Astrocyte (in vitro differentiated cells and primary cell): ENCODE measurements at places on chromosomes 5 and 9.

DNA sequence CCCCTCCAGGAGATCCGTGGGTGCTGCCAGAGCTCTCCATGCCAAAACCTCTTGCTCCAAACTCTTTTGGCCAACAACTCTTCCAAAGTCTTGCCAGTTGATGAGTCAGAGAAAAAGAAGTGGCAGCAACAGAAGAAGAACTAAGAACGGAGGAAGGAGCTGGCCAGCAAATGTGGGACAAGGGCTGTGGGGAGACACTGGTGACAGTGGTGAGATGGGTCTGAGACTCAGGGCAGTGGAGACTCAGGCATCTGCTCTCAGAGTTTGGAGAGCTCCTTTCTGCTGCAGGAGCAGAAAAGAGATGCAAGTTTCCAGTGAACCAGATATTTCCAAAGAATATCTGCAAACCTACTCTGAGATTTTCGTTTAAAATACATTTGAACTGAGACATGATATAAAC is 92.3 kb upstream of the SEMA6A start:
- H3K27me3 ChIP-seq = no peaks in the 10 kb centered on the region
- no peak overlapping the region for H3K27ac ChIP-seq
- no peaks in the 10 kb centered on the region for H3K4me1 ChIP-seq
- no peaks in the 10 kb centered on the region for H3K36me3 ChIP-seq
- DNase-seq = no peak

DNA sequence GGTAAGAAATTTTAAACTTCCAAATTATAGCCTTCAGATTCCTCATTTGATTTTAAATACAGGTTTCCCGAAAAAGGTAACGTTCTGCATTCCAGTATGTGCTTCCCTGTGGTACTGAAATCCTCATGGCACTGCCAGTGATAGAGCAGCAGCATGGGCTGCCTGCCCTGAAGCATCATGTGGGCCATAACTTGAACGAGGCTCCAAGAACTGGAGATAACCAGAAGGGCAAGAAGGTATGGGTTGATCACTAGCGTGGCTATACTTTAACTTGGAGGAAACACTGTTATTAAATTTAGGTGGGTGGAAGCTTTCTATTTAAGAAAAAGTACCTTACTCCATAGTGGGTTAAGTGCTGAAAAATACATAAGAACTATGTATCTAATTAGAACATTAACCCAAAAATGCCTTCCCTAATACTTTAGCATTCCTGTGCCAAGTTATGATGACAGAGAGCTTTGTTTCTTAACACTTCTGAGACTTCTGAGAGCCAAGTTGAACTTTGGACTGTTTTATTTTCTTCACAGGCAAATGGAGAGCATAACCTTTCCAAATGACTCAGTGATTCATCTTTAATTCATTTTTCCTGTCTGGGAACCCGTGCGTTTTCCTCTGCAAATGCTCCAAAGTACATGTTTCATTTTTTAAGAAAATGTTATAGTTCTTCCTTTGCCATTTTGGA is 191.5 kb upstream of the GNA14 start:
- H3K27ac ChIP-seq = peak overlapping the region; percentile 35
- peaks cover 18% of the 10 kb centered on the region for H3K4me1 ChIP-seq
- H3K27me3 ChIP-seq = no peaks in the 10 kb centered on the region

GRCh38 chr9:105921057-105921726 is 226.9 kb downstream of the TMEM38B start:
- no peak overlapping the region for H3K4me3 ChIP-seq
- H3K4me1 ChIP-seq = no peaks in the 10 kb centered on the region
- no peak overlapping the region for H3K27ac ChIP-seq
- H3K36me3 ChIP-seq = no peaks in the 10 kb centered on the region
- H3K27me3 ChIP-seq = no peaks in the 10 kb centered on the region

DNA sequence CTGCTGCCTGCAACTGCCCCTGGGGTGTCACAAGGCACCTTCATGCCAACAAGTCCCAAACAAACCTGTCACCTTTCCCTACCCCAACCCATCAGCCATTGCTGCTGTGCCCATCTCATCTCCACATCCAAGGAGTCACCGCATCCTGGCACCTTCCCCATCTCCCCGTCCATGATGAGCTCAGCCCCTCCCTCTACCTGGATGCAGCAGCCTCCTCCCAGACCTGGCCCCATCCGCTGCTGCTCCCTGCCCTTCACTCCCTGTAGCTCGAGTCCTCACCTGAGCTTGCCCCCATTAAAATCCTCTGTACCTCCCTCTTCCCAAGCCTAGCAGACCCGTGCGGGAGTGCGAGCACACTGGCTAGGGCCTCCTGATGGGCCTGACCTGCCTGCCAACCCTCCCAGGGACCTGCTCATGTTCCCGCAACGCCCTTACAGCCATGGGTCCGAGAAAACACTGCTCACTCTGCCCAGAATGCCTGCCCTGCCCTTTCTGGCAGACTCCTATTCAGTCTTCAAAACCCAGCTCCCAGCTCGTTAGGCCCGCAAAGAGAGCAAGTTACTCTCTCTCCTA is 110.6 kb downstream of the ADAMTS2 start:
- DNase-seq = no peak
- no peak overlapping the region for H3K27ac ChIP-seq
- H3K27me3 ChIP-seq = no peaks in the 10 kb centered on the region
- H3K4me1 ChIP-seq = no peaks in the 10 kb centered on the region

DNA sequence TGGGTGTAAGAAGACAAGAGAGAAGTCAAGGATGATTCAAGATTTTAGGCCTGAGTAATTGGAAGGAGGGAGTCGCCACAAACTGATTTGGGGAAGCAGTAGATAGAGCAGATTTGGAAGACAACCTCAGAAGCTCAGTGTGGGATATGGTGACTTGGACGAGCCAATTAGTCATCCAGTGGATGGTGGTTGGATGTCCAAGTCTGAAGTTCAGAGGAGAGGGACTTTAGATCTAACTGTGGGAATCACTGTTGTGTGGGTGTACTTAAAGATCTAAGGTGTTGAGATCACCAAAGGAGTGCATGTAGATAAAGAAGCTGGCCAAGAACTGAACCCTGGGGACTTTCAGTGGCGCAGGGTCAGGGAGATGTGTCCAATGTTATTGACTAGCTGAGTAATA is 2.2 kb downstream of the IDNK start:
- H3K4me3 ChIP-seq = no peak overlapping the region
- H3K27me3 ChIP-seq = no peaks in the 10 kb centered on the region
- no peak for DNase-seq
- no peaks in the 10 kb centered on the region for H3K4me1 ChIP-seq
- H3K36me3 ChIP-seq = no peaks in the 10 kb centered on the region

DNA sequence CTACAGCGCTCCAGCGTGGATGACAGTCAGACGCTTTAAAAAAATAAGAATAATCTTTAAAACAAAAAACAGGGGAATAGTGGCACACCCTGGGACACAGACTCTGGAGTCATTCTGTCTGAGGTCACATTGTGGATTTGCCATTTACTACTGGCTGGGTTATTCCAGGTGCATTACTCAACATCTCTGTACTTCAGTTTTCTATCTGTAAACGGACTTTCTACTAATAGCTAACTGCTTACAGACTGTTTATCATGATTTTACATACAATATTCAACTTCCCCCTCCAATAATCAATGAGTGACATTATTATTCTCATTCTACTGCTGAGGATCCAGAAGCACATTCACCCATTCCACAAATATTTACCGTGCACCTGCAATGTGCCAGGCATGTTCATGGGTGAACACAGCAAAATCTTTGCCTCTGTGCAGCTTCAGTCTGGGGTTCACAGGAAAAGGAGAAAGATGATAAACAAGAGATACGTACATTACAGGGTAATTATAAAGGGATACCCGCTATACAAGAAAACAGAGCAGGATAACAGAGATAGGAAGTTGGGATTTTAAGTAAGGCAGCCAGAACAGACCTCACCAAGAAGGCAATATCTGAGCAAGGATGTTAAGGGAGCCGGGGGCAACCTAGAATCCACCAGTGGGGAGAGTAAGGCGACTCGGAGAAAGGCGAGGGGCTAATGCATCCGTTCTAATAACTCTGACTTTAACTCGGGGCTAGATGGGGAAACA is 984 bp upstream of the RAD23B start:
- no peaks in the 10 kb centered on the region for H3K27me3 ChIP-seq
- no peaks in the 10 kb centered on the region for H3K36me3 ChIP-seq
- peaks cover 12% of the 10 kb centered on the region for H3K4me1 ChIP-seq
- no peak for DNase-seq
- peak overlapping the region; percentile 75 for H3K4me3 ChIP-seq

DNA sequence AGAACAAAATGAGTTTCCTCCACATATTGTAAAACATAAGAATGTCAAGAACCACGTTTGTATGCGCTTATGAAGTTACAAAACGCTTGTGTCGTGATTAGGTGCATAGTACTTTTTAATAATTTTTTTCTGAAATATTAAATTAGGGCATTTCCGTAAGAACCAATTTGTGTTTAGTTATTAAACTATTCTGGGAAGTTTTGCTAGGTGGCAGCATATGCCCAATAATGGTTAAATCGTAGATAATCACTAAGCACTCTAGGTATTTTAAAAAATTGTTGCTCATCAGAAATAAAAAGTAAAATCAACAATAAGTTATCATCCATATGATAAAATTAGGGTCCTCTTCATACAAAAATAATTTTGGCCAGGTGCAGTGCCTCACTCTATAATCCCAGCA is 5.4 kb downstream of the SRFBP1 start:
- no peak overlapping the region for H3K4me3 ChIP-seq
- H3K36me3 ChIP-seq = no peaks in the 10 kb centered on the region
- H3K27me3 ChIP-seq = no peaks in the 10 kb centered on the region
- no peak for DNase-seq
- peaks cover 34% of the 10 kb centered on the region for H3K4me1 ChIP-seq

DNA sequence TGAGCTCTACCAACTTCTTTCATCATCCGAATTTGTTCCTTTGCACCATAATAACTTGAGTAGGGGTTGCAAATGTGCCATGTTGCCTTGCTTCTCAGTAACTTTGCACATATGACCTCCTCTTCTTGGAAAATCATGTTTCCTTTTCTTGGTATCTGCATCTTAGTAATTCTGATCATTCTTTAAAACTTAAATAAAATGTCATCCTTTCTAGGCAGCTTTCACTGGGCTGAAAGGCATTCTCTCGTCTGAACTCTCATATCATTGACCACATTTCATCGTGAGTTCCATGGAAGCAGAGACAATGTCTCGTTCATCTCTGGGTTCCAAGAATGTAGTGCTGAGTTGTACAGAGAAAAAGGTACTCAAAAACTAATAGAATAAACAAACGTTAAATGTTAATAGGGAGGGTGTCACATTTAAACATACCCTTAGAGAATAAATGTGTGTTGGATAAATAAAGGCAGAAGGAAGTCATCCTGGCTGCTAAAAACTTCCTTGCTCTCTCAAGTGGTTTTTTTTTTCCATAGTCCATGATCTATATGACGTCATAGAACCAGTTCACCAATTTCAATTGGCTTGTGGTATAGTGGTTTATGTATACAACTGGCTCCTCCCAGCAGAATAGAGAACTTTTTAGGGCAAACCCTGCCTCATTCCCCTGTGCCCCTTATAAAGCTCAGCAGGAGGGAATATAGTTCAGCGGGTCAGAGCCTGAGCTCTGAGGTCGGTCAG is 218.1 kb upstream of the TRIM32 start:
- DNase-seq = no peak
- no peak overlapping the region for H3K4me3 ChIP-seq
- peaks cover 4% of the 10 kb centered on the region for H3K27me3 ChIP-seq
- H3K36me3 ChIP-seq = no peaks in the 10 kb centered on the region

DNA sequence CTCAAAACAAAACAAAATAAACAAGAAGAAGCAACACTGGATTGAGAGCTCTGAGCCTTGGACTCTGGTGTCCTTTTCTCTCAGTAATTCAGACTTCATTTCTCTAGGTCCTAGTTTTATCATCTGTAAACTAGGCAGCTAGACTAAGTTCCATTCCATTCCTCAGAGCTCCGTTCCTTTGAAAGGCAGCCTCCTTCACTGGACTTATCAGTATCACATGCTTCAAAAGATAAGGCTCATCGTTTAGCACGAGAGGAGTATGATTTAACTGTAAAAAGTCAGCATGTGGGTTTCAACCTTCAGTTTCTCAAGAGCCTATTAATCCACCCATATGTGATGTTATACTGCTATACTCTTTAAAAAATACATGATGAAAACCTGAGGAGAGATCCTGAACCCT is 1.6 kb downstream of the ATP10B start:
- H3K4me1 ChIP-seq = no peaks in the 10 kb centered on the region
- DNase-seq = no peak
- no peak overlapping the region for H3K4me3 ChIP-seq
- H3K27ac ChIP-seq = no peak overlapping the region

GRCh38 chr5:6803981-6804550 is 90.8 kb downstream of the TENT4A start:
- H3K4me3 ChIP-seq = no peak overlapping the region
- H3K4me1 ChIP-seq = no peaks in the 10 kb centered on the region
- no peak overlapping the region for H3K27ac ChIP-seq
- DNase-seq = no peak

- no peaks in the 10 kb centered on the region for H3K27me3 ChIP-seq
- no peak overlapping the region for H3K27ac ChIP-seq
- no peaks in the 10 kb centered on the region for H3K4me1 ChIP-seq
- DNase-seq = no peak
Measured at GRCh38 chr9:9847750-9848149, 765.1 kb downstream of the PTPRD start.

GRCh38 chr9:131621551-131622358 is 76.4 kb downstream of the PRRT1B start:
- H3K27ac ChIP-seq = no peak overlapping the region
- no peaks in the 10 kb centered on the region for H3K27me3 ChIP-seq
- peaks cover 14% of the 10 kb centered on the region for H3K4me1 ChIP-seq
- H3K36me3 ChIP-seq = peaks cover 9% of the 10 kb centered on the region
- no peak overlapping the region for H3K4me3 ChIP-seq

DNA sequence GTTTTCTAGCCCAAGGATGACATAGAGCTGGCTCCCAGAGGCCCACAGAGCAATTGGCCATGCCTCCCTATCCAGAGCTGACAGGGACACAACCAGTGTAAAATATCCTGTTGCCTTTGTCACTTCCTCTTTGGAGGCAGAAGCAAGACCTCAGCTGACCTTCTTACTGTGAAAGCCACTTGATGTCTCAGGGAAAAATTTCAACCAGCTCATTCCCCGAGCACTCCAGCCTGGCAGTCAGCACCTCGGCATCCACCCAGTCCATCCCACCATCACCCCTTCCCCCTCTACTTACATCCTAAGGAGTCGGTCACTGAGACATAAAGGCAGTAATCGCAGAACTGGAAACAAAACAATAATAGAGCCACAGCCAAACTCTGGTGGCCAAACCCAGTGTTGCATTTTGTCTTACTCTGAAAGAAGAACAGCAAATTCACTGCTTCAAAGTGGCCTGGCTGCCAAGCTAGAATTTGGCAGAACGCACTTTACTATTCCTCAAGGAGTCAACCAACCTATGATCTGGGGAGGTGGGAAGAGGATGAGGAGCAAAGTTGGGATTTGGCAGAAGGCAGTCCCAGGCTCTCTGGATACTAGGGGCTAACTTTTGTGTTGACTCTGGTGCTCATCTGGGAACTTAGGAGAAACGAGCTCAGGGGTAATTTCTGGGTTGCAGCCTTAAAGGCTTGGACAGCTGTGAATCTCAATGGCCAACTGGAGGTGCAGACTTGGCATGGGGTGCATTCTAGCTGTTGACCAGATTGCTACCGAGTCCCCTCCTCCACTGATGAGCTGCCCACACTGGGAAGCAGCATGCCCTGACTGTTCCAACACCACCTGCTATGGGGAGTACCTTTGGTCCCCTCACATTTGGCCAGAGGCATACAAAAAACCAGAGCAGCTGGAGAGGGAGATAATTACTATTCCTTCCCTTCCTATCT is 13.6 kb downstream of the NIPAL4 start:
- peak; percentile 70 for DNase-seq
- H3K4me3 ChIP-seq = no peak overlapping the region
- H3K4me1 ChIP-seq = peaks cover 27% of the 10 kb centered on the region
- peak overlapping the region; percentile 27 for H3K27ac ChIP-seq
- peaks cover 24% of the 10 kb centered on the region for H3K36me3 ChIP-seq
